ENCODE measurements at places on chromosomes 3 and 15.

- DNase-seq: no peak
Observed at GRCh38 chr3:14481646-14482036, 58.5 kb downstream of the GRIP2 start.

- DNase-seq: peak; percentile 39
Observed at GRCh38 chr15:44193651-44194322, 1.3 kb downstream of the FRMD5 start.

- no peak for DNase-seq
Observed at GRCh38 chr3:12449889-12450682, 34.2 kb upstream of the TSEN2 start.

GRCh38 chr15:92009162-92009561 is 155.7 kb downstream of the SLCO3A1 start:
- DNase-seq: no peak

GRCh38 chr15:71736286-71736947 is 73.9 kb upstream of the NR2E3 start:
- DNase-seq: no peak
